Activated CD4-positive, alpha-beta T cell treated with anti-CD3 and anti-CD28 coated beads for 36 hours (primary cell): ENCODE measurements at places on chromosomes 13 and 19. TPM values are rescaled to one million over a fixed set of nuclear protein-coding genes. Genes with fewer than 3 reads are reported as not detected.

The FCER2 gene
- total RNA-seq = 3.5 TPM

The ZNF382 gene
- 20.0 TPM for total RNA-seq

GRCh38 chr13:29861694-29862110 is 11.3 kb upstream of the UBL3 start:
- H3K27ac ChIP-seq = no peak overlapping the region
- DNase-seq = no peak
- H3K4me1 ChIP-seq = peaks cover 13% of the 10 kb centered on the region
- no peak overlapping the region for H3K4me3 ChIP-seq
- H3K36me3 ChIP-seq = no peaks in the 10 kb centered on the region

DNA sequence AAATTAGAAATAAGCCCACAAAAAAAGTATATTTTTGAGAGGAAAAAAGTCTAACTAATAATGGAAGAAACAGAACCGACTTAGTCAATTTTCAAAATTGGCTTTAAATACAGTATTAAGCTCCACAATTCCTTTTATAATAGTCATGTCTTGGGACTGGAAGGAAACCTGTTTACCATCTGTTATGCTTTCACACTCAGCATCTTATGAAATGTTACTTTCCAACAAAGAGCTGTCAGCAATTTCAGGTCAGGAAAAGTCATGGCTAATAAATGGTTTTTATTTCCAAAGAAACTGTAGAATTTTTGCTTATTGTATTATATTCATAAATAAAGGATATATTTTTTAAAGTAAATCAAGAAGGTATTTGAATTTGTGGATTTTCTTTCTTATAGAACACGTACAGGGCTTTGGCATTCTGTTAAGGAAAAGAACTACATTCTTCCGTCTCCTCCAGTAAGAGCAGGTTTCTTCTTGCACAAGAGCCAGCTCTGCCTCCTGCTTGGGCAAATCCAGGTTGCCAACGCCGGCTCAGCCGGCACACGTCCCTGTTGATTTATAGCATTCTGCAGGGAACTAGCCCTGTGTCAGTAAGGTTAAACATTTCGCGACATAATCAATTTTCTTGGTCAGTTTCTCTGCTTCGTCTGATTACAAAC is 52.9 kb upstream of the GPR12 start:
- H3K36me3 ChIP-seq = no peaks in the 10 kb centered on the region
- H3K4me3 ChIP-seq = no peak overlapping the region
- H3K27me3 ChIP-seq = peaks cover 15% of the 10 kb centered on the region
- H3K27ac ChIP-seq = no peak overlapping the region
- no peak for DNase-seq

DNA sequence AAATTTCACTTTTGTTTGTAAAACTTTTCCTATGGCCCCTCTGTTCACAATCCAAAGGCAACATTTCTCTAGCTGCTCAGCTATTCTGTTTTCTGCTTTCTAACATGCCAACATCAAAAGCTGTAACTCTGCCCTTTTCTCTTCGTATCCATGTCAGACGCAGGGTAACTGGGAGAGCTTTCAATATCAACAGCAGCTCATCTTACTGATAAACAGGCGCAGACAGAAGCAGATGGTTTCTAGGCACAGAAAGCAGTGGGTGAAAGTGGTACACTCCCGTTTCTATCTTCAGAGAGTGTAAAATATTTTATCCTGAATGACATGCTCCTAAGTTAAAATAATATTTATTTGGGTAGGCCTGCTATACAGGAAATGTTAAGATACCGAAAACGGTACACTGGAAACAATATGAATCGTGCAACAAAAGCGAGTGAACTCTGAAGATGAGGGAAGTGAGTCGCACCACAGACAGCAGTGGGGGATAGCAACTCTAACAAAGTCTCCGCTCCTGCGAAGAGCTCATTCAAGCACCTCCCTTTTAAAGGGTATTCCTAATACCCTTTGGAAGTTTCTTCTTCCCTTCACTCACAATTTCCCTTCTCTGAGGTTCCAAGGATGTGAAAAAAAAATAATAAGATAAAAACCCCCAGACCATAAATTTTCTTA is 798.3 kb downstream of the GPC5 start:
- H3K4me1 ChIP-seq = no peaks in the 10 kb centered on the region
- no peak overlapping the region for H3K27ac ChIP-seq
- H3K4me3 ChIP-seq = no peak overlapping the region
- no peaks in the 10 kb centered on the region for H3K27me3 ChIP-seq
- DNase-seq = no peak

GRCh38 chr13:86922936-86923335 is 748.2 kb upstream of the SLITRK5 start:
- H3K4me1 ChIP-seq = no peaks in the 10 kb centered on the region
- H3K27ac ChIP-seq = no peak overlapping the region
- no peak for DNase-seq
- H3K4me3 ChIP-seq = no peak overlapping the region
- no peaks in the 10 kb centered on the region for H3K27me3 ChIP-seq
- no peaks in the 10 kb centered on the region for H3K36me3 ChIP-seq

GRCh38 chr19:5711713-5712161 is 8.2 kb downstream of the LONP1 start:
- H3K4me3 ChIP-seq = no peak overlapping the region
- peaks cover 7% of the 10 kb centered on the region for H3K4me1 ChIP-seq
- H3K27ac ChIP-seq = no peak overlapping the region
- no peak for DNase-seq
- H3K27me3 ChIP-seq = no peaks in the 10 kb centered on the region

- peaks cover 27% of the 10 kb centered on the region for H3K4me1 ChIP-seq
- peaks cover 11% of the 10 kb centered on the region for H3K36me3 ChIP-seq
- peak overlapping the region; percentile 88 for H3K27ac ChIP-seq
- H3K4me3 ChIP-seq = peak overlapping the region; percentile 91
- no peaks in the 10 kb centered on the region for H3K27me3 ChIP-seq
Observed at GRCh38 chr19:53865918-53866864, 1.5 kb upstream of the MYADM start.

DNA sequence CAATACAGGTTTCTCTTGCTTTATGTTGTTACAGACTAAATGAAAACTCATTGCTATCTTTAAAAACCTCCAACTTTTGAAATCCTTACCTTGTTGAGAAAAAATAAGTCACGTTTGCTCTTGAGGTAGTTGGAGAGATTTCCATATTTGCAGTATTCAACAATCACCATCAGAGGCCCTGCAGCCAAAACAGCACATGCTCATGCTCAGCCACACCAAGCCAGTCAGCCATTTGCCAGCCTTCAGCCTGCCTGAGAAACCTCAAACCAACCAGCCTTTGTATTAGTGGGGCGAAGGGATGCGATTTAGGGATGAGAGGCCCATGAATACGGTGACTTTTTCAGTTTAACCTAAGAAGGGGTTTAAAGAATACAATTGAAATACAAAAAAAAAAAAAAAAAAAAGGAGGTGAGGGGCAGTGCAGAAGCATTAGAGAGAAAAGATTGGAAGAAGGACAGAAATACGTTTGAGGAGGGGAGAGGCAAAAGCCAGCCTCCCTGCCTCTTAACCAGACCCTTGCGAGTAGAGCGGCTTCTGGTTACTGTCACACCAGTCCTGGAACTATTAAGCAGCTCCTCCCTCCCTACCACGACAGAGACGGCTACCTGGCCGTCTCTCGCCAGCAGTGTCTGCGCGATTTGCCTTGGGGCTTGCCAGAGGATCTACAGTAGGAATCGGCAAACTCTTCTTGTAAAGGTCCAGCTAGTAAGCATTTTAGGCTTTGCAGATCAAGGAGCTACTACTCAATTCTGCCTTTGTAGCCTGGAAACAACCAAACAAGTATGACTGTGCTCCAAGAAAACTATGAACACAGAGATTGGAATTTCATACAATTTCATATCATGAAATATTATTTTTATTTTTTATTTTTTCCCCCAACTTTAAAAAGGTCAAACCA is 167.3 kb downstream of the FLT1 start:
- no peaks in the 10 kb centered on the region for H3K27me3 ChIP-seq
- no peaks in the 10 kb centered on the region for H3K36me3 ChIP-seq
- no peak for DNase-seq
- H3K4me3 ChIP-seq = no peak overlapping the region
- peaks cover 3% of the 10 kb centered on the region for H3K4me1 ChIP-seq

DNA sequence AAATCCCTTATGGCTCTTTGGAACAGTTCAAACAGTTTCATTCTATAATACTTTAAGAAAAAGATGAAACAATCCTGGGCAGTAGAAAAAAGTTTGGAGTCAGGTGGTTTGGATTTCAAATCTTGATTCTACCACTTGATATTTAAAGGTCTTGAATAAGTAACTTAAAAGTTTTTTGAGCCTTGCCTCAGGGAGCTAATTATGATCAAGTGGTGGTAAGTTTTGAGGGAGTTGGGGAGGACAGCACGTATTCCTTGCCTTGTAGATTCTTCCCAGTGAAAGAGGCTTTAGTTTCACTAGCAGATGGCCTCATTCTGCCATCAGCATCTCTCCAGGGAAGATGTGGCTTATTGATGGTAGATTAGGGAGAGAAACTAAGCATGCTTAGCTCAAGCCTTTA is 168.4 kb upstream of the CSNK1A1L start:
- H3K27ac ChIP-seq = no peak overlapping the region
- no peaks in the 10 kb centered on the region for H3K27me3 ChIP-seq
- no peaks in the 10 kb centered on the region for H3K4me1 ChIP-seq
- H3K36me3 ChIP-seq = no peaks in the 10 kb centered on the region
- H3K4me3 ChIP-seq = no peak overlapping the region
- DNase-seq = no peak
